Naive thymus-derived CD4-positive, alpha-beta T cell (primary cell): ENCODE measurements at places on chromosomes 11 and 22. TPM values are rescaled to one million over a fixed set of nuclear protein-coding genes. Genes with fewer than 3 reads are reported as not detected.

SCN2B gene
- total RNA-seq: not detected

VSIG10L2 gene
- not detected for total RNA-seq

SPDYC gene
- total RNA-seq: not detected

GGTLC3 gene
- not detected for total RNA-seq

CCDC157 gene
- total RNA-seq: 3.2 and 3.7 TPM in 2 replicates

APOL4 gene
- not detected for total RNA-seq

PATE2 gene
- not detected for total RNA-seq

CD81 gene
- total RNA-seq: 138 TPM

GRM5 gene
- total RNA-seq: not detected

MIOX gene
- total RNA-seq: not detected

SHANK3 gene
- total RNA-seq: 0.73 TPM

LIF gene
- total RNA-seq: not detected

CHADL gene
- 0.92 TPM for total RNA-seq

GRCh38 chr22:17281026-17281425, 61.8 kb upstream of the ADA2 start:
- no peak for DNase-seq

- no peak for DNase-seq
Measured at GRCh38 chr22:37220543-37220981, 8.3 kb upstream of the SSTR3 start.

DNA sequence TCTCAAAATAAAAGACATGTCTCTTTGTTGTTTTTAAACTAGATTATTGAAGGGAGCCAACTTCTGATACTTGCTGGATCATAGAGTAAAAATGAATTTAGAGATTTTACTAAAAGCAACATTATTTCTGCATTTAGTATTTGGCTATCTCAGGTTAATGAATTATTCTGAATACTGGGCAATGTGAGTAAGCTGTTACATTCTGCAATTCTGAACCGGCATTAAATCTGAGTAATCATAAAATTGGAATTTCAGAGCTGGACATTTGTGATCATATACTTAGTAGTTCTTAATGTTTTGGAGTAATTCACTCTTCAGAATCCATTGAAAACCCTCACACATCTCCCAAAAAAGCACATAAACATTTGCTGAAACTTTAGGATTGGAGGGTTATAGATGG, 11.5 kb downstream of the POLD3 start:
- DNase-seq: no peak

GRCh38 chr22:22553735-22554586, 5.1 kb downstream of the PRAME start:
- DNase-seq: no peak

DNA sequence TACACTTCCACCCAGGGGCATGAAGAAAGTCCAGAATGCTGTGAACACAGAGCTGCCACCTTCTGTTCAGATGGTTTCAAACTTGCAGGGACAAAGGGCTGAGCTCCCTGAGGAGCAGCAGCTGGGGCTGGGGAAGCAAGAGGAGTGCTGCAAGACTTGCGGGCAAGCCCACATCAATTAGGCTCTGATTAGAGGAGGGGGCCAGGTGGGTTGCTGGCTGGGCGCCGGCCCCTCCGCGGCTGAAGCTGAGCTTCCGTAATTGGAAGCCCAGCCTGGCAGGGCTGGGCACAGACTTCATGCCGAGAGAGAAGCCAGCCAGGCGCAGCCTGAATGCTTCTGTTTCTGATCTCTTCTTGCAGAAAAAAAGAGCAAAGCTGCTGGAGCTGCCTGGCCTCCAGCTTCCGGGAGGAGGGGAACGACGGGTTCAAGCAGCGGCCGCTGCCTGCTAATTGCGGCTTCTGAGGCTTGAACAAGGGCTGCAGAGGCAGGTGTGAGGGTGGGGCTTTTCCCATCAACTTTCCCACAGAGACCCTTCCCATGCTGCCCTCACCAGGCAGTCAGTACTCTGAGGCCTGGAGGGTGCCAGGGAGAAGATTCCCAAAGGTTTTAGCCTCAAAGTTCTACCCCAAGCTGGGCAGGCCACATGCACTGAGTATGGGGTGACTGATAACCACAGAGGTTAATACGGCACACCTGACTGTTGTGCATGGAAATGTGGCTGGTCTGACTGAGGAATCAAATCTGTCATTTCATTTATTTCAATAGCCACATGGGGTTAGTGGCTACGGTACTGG, 91.1 kb upstream of the LMO1 start:
- DNase-seq: no peak

GRCh38 chr11:64768300-64768694, 8.5 kb upstream of the PYGM start:
- no peak for DNase-seq

GRCh38 chr22:23534201-23534850, 45.8 kb downstream of the IGLL1 start:
- DNase-seq: no peak

DNA sequence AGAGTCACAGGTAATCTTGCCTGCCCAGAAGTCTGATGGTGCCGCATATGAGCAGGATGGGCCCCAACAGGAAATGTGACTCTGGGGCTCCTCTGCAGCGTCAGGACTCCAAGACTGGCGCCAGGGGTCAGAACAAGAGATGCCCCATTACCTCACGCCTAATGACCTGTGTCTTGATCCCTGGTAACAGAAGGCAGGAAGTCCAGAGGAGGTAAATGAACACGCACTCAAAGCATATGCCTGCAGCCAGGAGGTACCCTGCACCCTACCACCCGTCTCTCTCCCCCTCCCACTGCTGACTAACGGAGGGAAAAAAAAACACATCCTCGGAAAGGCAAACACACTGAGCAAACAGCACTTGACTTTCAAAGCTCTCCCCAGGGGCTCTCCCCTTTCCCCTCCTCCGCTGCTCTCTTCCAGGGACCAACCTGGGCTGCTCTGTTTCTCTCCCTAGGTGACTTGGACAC, 37.3 kb downstream of the ABCC8 start:
- DNase-seq: no peak

GRCh38 chr22:45090497-45090910, 73.2 kb upstream of the NUP50 start:
- DNase-seq: no peak

DNA sequence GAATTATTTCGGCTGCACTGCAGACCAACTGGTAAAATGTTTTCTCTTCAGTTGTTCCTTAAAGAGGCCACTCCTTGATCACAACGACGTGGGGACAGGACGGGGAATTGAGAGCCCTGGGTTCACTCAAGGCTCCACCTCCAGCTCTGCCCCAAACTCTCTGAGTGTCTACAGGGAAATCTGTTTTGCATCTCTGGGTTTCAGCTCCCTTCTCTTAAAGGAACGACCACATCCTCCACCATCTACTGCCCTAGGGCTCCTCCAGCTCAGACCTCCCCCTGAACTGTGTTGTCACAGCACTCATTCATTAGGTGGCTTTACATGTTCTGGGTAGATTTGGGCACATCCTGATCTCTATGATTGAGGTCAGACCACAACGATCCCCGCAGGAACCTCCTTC, 5.1 kb upstream of the PPFIA1 start:
- no peak for DNase-seq

DNA sequence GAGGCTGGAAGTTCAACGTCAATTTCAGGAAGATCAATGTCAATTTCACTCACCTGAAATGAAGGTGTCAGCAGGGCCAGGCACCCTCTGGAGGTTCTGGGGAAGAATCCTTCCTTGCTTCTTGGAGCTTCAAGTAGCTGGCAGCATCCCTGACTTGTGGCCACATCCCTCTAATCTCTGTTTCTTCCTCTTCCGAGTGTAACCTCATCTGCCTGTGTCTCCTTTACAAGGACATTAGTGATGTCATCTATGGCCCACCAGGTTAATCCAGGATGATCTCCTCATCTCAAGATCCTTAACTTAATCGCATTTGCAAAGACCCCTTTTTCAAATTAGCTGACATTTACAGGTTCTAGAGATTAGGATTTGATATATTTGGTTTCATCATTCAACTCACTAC, 240.8 kb upstream of the MTNR1B start:
- DNase-seq: no peak

- DNase-seq: no peak
Measured at GRCh38 chr11:7170431-7170830, 81.3 kb upstream of the SYT9 start.

DNA sequence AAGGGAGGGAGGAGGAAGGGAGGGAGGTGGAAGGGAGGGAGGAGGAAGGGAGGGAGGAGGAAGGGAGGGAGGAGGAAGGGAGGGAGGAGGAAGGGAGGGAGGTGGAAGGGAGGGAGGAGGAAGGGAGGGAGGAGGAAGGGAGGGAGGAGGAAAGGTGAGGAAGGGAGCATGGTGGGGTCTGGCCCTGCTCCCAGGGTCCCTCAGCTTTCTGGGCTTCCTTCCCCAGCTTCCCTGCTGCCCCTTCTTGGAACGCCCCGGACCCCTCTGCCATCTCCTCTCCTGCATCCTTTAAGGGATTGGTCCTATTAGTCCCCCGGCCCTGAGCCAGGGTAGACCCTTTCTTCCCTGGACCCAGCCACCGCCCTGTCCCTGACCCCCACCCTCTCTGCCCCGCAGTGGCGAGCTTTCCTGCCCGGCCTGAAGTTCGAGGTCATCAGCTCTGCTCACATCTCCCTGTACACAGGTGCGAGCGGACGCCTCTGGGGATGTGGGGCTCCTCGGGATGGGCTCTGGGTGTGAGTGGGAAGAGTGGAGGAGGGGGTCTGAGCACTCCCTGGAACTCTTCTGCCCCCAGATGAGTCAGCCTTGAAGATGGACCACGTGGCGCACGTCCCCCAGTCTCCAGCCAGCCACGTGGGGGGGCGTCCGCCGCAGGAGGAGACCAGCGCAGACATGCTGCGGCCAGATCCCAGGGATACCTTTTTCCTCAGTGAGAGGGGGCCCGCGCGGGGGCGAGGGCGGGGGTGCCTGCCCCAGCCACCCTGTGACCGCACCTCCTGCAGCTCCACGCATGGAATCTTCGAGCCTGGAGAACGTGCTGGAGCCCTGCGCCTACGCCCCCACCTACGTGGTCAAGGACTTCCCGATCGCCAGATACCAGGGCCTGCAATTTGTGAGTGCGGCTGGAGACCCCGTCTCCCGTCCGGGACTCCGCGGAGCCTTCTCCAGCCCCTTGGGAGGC, 6.0 kb downstream of the B4GALNT4 start:
- no peak for DNase-seq

GRCh38 chr22:48685767-48686166, 1141.9 kb downstream of the BRD1 start:
- DNase-seq: no peak

DNA sequence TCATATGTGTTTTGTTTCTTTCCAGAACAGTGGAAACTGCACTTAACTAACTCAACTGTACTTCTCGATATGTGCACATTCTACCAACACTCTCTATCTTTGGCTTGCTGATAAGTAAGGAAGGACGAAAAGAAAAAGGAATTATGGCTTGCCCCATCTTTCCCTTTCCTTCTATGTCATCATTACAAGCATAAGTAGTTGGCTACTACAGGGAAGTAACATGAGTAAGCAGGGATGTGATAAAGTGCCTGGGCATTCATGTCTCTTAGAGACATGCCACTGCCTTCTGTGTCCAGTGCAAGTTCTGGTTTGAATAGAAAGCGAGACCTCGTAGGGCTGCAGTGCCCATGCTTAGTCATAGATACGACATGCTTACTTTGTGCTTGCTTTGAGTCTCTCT, 342.5 kb downstream of the ETS1 start:
- DNase-seq: no peak

DNA sequence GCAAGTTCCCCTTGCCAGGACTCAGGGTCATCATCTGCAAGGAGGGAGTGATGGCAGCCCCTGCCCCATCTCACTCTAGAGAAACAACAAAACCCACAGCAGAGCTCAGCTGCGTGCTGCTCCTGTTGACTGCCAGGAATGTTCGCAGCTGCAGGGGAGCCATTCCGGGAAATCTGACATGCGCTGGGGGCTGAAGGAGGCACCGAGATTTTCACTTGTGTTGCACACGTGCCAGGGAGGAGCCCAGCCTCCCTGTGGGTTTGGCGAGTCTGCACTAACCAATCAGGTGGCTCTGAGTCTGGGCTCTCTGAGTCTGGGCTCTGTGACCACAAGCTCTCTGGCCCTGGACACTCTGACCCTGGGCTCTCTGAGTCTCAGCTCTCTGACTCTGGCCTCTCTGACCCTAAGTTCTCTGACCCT, 10.5 kb downstream of the FGF3 start:
- no peak for DNase-seq

GRCh38 chr11:124891373-124891861, 6.2 kb downstream of the ROBO4 start:
- DNase-seq: no peak

DNA sequence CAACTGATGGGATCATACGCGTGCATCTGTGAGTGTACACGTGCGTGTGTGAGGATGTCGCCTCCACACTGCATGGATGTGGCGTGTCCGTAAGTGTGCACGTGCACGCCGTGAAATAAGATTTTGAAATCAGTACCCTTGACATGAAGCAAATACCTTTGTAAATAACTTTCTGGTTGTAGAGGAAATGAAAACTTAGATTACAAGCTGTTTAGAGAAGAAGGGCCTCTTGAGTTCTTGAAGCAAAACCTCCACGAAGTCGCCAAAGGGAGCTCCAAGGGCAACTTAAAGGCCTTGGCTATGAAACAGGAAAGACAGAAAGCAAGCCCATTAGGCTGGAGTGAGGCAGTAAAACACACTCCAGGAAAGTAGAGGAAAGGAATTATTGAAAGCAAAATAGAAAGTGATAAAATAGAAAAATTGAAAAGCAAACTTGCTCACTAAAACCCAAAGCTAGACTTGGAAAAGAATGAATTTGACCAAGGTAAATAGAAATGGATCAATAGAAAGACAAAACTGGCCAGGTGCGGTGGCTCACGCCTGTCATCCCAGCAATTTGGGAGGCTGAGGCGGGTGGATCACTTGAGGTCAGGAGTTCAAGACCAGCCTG, 29.7 kb upstream of the TOLLIP start:
- no peak for DNase-seq

DNA sequence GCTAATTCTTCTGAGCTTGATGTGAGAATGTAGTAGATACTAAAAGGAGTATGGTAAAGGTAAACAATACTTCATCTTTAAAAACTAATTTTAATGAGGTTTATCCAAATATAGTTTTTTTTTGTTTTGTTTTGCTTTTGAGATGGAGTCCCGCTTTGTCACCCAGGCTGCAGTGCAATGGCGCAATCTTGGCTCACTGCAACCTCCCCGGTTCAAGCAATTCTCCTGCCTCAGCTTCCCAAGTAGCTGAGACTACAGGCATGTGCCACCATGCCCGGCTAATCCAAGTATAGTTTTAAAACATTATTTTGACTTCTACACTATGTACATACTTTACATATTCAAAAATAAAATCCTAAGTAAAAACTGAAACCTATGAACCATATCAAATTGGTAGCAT, 4.1 kb downstream of the ZBTB44 start:
- no peak for DNase-seq

- no peak for DNase-seq
Measured at GRCh38 chr11:63762654-63763495, 5.7 kb downstream of the ZFTA start.

DNA sequence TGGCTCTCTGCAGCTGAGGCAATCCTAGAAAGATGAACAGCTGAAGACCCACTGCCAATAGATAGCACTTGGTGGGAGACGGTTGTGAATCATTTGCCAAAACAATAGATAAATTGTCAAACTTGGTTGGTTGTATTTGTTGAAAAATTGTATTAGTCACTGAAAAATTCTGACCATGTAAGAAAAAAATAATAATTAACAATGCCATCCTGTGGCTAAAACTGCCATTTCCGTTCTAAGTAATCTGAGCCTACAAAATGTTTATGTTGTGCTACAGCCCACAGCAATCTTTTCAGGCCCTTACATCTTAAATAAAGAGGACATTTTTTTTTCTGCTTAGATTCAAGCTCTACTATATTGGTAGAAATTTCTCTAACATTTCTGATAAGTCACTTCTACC, 103.2 kb upstream of the ANO3 start:
- DNase-seq: no peak

- no peak for DNase-seq
Measured at GRCh38 chr11:129979046-129979605, 23.5 kb downstream of the PRDM10 start.

GRCh38 chr22:28410050-28410816, 269.4 kb downstream of the TTC28 start:
- no peak for DNase-seq
